ENCODE measurements at places on chromosomes 3 and 15.

- no peak for DNase-seq
Measured at GRCh38 chr3:4988983-4989834, 10.0 kb downstream of the BHLHE40 start.

DNA sequence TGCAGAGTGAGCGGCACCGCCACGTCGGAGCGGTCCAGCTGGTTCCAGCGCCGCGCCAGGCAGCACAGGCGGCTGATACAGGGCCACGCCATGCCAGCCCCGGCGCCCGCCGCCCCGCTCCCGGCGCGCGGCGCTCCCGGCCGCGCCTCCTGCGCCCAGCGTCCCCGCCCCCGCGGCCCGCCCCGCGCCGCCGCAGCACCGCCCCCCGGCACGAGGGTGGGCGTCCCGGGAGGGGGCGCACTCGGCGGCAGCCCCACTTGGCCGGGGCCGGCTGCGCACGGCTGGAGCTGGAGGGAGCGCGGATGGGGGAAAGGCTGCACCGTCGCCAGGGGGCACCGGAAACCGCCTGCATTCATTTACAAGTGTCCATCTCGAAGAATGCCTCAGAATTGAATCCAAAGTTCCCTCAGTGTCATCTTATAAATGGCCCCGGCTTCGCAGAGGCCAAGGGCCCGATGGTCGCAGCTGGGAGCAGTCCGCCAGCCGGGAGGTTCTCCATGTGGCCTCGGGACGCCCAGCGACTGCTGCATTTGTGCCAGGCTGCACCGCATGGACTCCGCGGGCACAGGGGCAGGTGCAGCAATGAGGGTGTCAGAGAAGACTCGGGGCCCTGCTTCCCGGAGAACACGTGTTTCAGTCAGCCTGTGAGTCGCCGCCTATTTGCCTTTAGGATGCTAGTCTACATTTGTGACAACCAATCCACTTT lies at the start of gene MAP6D1:
Gene MAP6D1 (minus strand): TSS at position 122 of the 706 bp plus-strand sequence. CDS start 30 bp downstream, at position 92.
- DNase-seq = peak; percentile 81

DNA sequence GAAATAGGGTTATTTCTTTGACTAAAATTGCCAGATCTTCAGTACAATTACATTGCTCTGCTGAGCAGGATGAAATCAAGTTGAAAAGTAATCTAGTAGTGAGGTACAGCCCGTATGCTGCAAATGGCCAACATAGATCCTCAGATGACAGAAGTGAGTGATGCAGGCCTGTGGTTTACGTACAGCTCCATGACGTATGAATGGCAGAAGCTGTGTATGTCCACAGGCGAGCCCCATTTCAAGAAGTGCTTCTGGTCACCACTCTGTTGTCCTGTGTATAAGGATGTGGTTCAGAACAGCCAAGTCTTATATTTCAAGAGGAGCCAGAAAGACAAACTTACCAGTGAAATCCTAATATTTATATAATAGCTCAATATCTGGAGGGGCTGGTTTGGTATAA lies 9.2 kb downstream of the CD86 start:
- no peak for DNase-seq

DNA sequence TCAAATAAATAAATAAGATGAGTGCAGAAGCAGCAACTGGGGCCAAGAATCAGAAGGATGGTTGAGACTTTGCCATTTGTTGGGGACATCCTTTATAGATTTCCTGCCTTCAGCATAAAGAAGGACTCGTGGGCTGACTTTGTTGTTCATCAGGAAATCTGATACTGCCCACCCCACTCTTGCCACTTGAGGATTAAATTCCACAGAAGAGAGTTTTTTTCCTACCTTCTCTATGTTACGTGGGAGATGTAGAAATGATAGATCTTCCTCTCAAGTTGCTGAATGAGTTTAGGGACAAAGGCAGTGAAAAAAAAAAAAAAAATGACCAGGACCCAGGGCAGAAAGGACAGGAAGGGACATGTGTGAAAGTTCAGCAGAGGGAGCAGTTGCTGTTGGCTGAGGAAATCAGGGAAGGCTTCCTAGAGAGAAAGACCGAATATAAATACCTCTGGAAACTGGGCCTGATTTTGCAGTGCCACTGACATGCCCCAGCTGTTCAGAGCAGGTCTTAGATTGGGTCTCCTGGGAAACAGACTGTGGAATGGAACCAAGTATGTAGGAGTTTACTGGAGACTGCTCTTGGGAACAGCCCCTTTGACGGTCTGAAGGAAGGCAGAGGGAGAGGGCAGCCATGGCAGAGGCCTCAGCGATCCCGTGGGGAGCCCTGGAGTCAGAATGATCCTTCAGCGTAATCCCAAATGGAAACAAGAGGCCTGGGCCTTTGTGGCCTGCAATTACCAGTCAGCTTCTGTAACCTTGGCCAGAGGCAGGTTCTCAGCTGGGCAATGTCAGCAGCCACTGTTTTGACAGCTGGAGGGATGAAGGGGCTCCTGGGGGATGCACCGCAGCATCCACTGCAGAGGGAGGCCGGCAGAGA lies 50.9 kb downstream of the C3orf20 start:
- DNase-seq = no peak

DNA sequence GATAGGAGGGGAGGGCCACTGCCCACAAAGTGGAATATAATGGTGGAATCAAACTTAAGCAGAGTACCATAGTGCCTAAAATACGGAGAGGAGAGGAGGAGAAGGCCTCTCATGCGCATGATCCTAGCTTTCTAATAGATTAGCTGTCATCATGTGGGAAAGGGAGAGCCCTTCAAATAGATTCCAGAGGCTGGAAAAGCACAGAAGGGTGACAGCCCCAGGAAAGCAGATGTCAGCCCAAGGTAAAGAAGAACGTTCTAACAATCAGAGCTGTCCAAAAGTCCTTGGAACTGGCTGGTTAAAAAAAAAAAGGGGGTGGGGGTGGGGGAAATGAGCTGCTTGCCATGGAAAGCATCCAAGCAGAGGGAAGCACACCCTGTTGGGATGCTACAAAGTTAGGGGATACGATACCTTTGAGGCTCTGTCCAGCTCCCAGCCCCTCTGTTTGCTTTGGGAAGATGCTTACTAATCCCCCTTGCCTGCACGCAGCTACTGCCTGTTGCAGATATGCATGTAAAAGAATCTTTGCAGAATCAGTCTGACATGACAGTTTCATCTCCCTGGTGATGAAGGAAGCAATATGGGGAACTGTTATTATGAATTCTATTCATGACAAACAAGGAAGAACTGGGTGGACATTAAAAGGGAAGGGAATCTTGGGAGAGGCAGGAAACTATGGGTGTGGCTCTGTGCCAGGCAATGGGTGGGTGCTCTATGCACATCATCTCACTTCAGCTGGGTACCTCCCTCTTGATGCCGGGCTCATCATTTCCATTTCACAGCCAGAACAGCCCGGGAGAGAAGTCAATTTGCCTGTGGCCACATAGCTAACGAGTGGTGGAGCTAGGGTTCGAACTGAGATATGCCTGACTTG lies 10.1 kb upstream of the LMCD1 start:
- DNase-seq = no peak

- peak; percentile 25 for DNase-seq
Measured at GRCh38 chr3:108509263-108509662, 1.1 kb downstream of the MYH15 start.

GRCh38 chr3:45180899-45181298 lies 34.7 kb upstream of the CDCP1 start:
- DNase-seq = no peak

- DNase-seq = no peak
Measured at GRCh38 chr15:70210528-70210927, 112.8 kb upstream of the TLE3 start.

DNA sequence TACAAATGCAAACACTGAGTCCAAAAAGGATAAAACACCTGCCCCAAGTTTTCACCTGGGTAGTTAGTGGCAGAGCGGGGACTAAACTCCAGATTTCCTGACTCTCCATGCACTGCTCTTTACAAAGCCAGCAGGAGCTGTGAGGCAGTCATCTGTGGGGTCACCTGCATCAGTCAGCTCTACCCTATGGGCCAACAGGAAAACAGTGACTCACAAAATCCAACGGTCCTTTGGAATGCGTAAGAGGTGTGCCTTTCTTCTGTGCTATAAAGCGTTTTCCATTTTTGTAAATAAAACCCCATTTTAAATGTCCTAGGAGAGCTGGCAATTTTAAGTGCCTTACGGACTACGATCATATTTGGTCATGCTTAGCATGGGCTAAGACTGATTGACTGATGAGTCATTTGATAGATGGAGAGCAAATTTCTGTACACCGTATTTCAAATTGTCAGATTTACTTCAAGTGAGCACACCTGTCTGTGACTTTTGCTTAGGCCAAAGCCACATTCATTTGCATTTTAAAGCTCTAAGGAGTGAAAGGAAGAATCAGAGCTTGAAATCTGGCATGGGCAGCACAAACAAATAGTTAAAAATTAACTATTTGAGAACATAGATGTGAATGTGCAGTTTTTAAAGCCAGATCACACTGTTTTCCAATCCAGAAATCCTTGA lies 4.4 kb upstream of the COL8A1 start:
- DNase-seq = no peak

GRCh38 chr15:68608206-68608843 lies 29.5 kb downstream of the CORO2B start:
- no peak for DNase-seq

- DNase-seq = no peak
Measured at GRCh38 chr15:79440355-79440908, 8.3 kb downstream of the MINAR1 start.

- DNase-seq = peak; percentile 91
Measured at GRCh38 chr15:84654689-84655453, 788 bp upstream of the WDR73 start.

DNA sequence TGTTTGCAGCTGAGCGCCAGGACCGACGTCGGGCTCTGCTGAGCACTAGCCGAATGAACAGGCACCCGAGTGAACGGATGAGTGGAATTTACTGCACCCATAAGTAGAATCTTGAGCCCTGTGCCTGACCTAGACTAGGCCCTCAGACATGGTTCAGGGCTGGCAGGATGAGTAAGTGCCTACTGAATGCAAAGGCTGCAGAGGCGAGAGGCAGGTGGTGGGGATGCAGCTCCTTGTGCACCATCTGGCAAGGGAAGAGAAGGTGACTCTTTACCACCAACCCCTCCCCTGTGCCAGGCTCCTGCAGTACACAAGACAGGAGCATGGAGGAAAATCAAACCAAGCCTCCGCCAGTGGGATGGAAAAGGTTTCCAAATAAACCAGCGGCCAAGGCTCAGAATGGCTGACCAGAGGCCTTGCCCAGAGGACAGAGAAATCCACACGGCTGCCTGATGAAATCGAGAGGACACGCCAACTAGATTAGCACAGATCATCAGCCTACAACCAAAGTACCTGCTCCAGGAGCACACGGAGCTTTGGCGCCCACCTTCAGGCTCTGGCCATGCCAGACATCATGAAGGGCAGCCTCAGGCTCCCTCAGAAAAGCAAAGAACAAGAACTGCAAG lies 141.7 kb upstream of the IQSEC1 start:
- no peak for DNase-seq

- no peak for DNase-seq
Measured at GRCh38 chr15:98682992-98683701, 34.8 kb downstream of the IGF1R start.

DNA sequence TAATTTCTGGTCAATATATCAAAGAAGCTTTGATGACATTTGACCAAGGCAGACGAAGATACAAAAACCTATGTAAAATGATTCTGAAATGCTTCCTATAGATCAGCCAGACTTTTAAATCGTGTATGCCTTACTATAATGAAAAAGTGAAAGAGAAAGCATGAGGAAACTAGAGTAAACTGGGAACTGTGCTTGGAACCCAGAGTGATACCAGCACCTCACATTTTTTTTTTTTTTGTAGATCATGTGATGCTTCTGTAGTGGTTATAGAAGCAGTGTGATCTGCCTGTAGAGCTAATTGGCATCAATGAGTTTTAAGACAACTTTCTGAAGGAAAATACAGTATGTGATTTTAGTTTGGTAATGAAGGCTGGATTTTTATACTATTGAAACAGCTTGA lies 150.7 kb downstream of the NLGN1 start:
- DNase-seq = no peak

DNA sequence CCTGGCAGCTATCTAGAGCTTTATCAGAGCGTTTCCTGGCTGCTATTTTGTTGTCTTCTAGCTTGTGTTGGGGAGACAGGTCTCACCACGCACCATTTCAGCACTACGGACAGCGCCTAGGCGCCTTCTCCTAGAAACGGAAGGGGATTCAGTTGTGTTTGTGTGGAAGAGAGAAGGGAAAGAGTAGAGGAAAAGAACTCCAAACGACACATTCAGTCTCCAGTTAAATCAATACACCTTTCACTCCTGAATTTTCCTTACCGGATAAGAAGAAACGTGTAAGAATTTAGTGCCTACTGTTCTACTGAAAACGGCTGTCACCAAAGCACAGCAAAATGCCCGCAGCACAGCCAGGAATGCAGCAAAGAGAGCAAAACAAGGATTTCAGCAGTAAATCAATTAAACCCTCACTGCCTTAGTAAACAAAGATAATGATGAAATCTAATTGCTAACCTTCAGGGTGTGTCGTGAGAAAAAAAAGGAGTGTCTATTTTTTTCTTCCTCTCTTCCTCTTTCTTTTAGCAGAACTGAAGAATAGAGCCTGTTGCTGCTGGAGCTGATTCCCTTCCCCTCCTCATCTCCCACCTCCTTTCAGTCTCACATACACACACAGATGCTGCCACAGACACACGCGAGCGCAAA lies 412 bp upstream of the CTXN2 start:
- DNase-seq = peak; percentile 19

DNA sequence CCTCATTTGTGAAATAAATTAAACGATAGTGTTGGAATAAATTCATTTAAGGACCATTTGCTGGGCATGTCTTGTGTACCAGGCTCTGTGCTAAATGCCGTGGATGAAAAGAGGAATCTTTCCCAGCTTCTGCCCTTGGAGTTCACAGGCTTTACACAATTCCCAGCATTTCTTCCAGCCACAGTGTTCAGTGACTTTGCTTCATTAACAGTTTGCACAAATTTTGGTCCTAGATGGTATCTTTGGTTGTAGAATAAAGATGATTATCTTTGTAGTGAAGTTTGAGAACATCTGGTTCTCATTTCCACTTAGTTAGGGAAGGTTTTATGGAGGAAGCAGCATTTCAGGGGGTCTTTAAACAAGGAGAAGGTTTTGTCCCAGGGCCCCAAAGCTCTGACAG lies 100.1 kb downstream of the LRTM1 start:
- no peak for DNase-seq

DNA sequence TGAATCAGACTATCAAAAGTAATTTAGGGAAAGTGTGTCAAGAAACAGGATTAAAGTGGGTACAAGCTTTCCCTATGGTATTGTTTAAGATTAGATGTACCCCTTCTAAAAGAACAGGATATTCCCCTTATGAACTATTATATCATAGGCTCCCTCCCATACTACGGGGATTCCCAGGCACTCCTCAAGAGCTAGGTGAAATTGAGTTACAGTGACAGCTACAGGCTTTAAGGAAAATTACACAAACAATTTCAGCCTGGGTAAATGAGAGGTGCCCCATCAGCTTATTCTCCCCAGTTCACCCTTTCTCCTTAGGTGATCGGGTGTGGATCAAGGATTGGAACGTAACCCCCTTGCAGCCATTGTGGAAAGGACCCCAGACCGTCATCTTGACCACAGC lies 240.8 kb upstream of the CNTN6 start:
- DNase-seq = no peak

GRCh38 chr3:170809007-170809974 lies 60.7 kb downstream of the RPL22L1 start:
- DNase-seq = peak; percentile 66

- no peak for DNase-seq
Measured at GRCh38 chr3:171813897-171814460, 3.7 kb upstream of the PLD1 start.
